ENCODE measurements at places on chromosomes 11 and 22.

DNA sequence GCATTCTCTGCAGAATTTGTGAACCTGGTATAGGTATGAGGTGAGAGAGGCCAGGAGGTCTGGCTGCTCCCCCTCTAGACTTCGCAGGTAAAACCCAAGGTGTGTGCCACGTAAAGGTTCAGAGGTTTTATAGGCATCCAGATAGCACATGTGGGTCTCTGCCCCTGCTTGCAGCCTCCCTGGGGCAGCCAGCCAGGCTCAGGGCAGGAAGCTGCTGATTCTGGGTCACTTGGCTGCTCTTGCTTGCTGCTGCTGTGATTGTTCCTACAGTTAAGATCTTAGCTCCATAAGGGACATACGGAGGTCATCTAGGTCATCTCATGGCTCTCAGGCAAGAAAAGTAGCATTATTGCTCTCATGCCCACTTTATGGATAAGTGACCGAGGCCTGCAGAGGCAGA, 30.2 kb downstream of the ZBTB16 start:
- DNase-seq: no peak

- no peak for DNase-seq
Observed at GRCh38 chr11:128135451-128135850, 451.9 kb downstream of the ETS1 start.

GRCh38 chr11:77266766-77267165, 34.7 kb downstream of the GDPD4 start:
- no peak for DNase-seq

DNA sequence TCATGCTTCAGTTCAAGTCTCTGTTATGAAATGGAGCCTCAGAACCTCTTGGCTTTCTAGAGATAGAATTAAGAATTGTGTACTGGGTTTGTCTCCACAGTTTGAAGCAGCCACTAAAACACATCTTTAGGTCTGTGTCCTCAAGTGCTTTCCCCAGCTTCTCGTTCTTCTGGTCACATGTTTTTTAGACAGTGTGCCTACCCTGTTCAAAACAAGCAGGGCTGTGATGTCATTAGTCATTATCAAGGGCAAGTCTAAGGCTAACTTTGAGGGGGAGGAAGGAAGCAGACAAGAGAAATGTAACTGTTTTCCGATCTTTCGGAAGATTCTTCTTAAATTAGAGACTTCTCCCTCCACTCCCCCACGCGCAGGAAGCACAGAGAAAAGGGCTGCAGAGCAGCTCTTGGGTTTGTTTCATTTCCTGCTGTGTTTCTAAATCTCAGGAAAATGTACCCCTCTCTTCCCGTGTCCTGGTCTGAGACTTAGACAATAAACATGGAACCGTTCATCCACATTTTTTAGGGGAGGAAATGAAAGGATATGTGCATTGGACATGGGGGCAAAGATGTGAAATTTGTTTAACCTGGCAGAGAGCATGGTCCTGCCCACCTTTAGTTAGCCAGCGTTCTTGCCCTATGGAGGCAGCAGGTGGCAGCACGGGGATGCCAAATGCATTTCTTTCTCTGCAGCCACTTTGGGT, 3.1 kb downstream of the AKIP1 start:
- peak; percentile 65 for DNase-seq

- DNase-seq: no peak
Observed at GRCh38 chr22:26023104-26023775, 146.0 kb upstream of the SEZ6L start.

DNA sequence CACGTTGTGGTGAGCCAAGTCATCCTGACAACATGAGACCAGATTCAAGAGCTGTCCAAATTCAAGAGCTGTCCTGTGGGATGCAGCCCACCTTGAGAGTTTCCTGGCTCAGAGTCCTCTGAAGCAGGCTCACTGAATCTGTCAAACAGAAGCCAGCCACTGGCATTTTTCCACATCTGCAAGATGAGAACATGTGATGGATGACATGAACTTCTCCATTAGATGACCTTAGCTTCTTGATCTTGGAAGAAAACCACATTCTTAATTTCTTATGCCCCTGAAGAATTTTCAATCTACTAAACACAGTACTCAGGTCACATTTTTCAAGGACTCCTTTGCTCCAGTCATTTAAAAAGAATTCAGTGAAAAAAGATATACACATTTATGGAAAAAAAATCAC, 291.0 kb downstream of the GUCY1A2 start:
- DNase-seq: no peak

DNA sequence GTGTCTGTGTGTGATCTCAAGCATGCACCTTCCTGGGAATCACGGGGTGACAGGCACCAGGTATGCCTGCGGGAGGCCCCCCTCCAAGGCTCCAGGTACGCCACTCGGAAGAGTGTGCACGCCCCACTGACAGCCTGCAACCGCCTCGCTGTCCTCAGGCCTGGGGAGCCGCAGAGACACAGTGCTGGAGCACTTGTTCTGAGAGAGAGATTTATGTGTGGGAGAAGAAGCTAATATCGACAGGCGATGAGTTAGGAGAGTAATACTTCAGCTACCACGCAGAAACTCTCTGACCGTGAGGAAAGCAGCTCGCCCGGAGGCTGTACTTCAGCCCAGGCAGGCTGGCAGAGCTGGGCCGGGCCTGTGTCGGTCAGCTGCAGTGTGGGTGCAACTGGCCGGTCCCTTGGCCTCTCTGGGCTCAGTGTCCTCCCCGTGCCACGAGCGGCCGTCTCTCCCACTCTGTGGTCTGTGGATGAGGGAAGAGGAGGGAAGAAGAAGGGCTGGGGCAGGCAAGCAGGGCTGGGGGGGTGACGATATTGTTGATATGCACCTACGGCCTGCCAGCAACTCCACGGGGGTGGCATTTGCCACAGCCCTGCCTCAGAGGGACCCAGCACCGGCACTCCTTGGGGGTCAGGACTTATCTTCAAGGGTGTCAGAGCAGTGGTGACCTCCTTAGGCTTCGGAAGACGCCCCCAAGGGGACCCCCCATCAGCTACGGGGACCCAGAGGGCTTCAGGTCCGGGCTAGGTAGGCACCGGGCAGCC, 7.3 kb downstream of the B3GAT1 start:
- DNase-seq: no peak

DNA sequence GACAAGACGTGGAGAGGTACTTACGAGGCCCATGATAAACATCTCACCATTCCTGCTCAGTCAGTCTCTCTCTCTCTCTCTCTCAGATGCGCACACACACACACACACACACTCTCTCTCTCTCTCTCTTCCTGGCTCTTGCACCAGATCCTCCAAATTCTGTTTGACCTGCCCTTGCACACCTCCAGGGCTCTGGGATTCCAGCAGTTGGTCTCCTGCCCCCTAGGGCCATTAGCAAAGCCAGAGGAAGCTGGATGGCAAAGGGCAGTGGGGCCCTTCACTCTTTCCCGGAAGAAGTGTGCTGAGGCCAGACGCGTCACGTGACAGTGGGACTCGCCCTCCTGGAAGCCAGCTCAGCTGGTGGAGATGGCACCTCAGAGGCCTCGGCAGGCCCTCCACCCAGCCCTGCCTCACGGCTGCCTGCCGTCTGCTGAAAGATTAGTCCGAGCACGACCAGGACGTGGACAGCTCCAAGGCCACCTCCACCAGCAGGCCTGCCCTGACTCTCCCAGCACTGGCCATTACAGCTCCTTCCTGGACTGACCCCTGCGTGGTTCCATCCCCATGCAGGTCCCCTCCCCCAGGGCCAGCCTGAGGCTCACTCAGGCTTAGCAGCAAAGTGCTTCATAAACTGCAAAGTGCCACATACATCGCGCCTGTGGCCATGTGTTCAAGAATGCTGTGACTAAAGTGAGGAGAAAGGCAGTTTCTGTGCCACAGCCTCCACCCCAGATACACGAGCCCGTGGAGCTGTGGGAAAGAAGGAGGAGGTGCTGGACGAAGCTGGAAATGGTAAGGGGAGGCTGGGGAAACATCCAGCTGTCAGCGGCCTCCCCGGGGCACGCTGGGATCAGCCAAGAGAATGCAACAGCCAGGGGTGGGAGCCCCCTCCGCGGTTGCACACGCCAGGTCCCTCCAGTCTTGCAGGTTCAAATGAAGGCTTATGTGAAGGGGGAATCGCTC, 3.7 kb downstream of the PDGFB start:
- DNase-seq: peak; percentile 60

DNA sequence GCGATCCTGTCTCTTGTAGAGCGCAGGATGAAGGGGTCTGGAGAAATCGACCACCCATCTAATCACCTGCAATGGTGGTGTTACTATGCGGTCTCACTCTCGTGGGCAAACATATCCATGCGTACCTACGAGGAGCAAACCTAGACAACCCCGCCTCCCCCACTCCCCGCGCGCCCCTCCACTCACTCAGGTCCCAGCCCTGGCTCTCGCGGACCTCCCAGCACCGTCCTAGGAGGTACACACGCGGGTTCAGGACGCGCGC, 887 bp downstream of the TRPC6 start:
- DNase-seq: no peak

DNA sequence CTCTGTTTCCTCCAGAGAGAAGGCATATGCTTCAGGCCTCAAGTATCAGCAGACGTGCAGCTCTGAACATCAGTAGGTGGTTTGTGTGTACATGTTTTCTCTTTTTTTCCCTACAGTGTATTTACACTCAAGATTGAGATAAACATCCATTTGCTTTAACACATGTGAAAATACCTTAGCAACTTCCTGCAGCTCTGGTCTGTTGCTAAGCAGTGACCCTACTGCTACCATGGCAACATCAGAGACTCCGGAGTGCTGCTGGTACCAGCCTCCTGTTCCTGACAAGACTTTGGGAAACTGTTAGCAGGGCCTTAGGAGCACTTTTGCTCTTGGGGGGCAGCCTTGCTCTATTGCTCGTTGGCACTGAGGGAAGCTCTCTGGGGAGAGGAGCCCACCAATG, 221.2 kb upstream of the PLET1 start:
- DNase-seq: no peak

- no peak for DNase-seq
Observed at GRCh38 chr22:37623075-37624016, 14.7 kb downstream of the GGA1 start.

DNA sequence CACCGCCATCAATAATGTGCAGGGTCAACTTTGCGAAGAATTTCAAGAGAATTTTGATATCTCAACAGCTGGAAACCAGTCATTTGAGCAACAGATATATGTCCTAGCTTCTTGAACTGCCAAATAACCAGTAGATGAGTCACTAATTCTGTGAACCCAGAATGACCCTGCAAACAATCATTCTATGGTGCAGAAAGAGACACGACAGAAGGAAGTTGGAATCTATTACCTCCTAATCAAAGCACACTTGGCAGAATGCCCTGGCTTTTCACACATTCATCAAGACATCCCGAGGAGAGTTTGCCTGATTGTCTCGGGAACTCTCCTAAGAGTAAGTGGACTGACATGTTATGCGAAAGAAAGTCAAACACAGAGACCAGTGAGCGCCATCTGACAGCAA, 621.1 kb downstream of the OPCML start:
- no peak for DNase-seq

GRCh38 chr22:29661336-29661735, 57.9 kb downstream of the NF2 start:
- DNase-seq: no peak

DNA sequence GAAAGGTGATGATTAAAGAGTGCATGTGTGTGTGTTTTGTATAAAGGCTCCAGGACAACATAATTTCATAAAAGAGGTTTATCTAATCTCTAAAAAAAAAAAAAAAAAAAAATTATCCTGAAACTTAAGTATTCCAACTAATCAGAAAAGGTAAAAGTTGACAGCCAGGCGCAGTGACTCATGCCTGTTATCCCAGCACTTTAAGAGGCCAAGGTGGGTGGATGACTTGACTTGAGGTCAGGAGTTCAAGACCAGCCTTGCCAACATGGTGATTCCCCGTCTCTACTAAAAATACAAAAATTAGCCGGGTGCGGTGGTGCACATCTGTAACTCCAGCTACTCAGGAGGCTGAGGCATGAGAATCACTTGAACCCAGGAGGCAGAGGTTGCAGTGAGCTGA, 632.7 kb upstream of the CHORDC1 start:
- no peak for DNase-seq

- no peak for DNase-seq
Observed at GRCh38 chr11:94791216-94791889, 23.2 kb downstream of the AMOTL1 start.

GRCh38 chr11:100777736-100778135, 90.6 kb downstream of the ARHGAP42 start:
- DNase-seq: no peak

DNA sequence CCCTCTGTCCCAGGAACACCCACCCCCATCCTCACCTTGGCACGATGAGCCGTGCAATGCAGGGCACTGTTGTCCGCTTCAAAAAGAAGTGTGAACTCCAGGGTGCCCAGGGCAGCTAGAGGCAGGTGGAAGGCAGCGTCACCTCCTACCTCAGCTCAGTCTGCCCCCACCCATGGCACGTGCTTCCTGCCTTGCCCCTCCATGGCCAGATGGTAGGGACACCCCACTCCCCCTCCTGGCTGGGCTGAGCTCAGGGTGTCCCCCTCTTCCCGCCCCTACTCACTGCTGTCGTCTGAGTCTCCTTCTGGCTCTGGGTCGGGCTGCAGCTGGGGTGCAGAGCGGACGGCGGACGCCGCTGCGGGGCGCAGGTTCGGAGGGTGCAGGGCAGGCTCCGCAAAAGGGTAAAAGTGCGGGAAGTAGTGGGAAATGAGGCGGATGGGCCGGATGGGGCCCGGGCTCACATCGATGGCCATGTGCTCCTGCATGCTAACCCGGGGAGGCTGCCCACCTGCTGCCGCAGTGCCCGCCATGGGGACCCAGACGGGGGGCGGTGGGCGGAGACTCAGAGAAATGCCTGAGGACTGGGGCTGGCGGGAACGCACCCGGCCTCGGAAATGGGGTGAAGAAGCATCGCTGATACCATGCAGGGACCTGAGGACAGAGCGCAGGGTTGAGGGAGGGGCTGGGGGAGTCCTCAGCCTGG, 9.1 kb downstream of the NDUFV1 start:
- no peak for DNase-seq

DNA sequence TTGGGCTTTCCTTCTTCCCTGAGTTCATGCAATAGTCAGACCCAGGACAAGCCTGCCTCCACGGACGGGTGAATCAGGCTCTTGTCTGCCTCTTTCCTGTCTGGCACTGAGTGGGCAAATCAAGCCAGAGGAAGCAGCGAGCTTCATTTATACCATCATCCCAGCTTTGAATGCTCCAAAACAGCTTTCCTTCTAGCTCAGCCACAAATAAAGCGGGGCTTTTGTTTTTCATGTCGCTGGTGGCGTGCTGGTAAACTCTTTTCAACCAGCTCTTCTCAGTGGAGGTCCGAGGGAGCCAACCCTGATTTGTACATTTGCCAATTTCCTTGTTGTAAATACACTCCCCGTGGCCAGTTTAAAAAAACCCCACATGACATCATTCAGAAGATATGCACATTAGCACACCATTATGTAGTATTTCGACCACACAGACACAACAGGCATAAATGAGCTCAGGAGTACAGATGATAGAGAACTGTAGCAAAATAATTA, 8.6 kb downstream of the C11orf91 start:
- no peak for DNase-seq

DNA sequence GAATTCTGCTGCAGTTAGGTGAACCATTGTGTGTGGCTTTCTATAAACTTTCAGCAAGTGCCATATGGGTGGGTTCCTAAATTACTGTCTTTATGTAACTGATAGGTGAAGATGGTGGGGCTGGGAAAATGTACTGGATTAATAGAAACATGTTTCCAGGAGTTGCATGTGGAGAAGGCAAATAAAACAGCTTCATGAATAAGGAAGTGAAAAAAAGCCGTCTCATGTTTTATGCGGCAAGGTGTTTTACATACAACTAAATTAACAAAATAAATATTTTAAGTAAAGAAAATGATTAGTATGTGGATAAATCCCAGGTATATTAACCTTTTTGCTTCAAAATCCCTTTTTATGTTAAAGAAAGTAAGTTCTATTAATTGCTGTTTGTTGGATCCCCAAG, 67.2 kb downstream of the EXT2 start:
- no peak for DNase-seq
